ENCODE measurements at places on chromosomes 4 and X.

- no peak for DNase-seq
These were observed 34.9 kb downstream of the ELF2 start for GRCh38 chr4:139142087-139142486.

DNA sequence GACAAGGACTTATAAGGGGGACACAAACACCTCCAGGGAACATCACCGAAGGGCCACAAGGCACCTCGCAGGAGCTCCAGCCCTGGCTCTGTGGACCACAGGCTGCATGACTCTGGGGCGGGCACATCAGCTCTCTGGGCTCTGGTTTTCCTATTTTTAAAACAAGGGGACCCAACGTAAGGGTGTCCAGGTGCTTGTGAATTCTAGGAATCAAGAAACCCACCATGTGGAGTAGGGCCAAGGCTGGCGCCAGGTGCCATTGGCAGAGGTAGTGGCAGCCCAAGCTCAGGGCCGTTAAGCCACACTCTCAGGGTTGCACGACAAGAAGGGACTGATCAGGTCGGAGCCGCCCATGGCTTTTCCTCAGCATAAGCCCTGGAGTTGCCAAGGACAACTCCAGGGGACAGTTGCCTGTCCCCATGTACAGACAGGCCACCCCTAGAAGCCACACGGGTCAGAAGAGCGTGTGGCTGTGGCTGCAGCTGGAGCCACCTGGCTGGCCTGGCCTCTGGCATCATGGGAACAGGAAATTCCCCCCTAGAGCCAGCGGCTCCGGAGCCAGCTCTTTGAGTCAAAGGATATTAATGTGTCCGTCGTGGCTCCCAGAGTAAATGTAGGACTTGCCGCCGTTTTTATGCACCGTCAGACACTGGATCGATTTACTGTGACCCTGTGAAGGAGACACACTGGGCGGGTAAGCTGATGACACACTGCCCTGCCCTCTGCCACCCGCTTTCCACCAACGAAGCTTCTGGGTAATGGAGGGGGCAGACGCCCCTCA is 32.5 kb downstream of the WDR1 start:
- DNase-seq = no peak

GRCh38 chr4:179624768-179625181 is 2182.5 kb upstream of the AGA start:
- DNase-seq = peak; percentile 53

GRCh38 chr4:106691749-106692148 is 323.2 kb upstream of the GIMD1 start:
- no peak for DNase-seq

GRCh38 chr4:141814499-141814898 is 178.1 kb downstream of the IL15 start:
- DNase-seq = no peak

GRCh38 chr4:114093221-114093715 is 113.8 kb upstream of the ARSJ start:
- DNase-seq = no peak

- DNase-seq = no peak
These were observed 22.2 kb downstream of the ARHGAP10 start for GRCh38 chr4:147754037-147754445.

DNA sequence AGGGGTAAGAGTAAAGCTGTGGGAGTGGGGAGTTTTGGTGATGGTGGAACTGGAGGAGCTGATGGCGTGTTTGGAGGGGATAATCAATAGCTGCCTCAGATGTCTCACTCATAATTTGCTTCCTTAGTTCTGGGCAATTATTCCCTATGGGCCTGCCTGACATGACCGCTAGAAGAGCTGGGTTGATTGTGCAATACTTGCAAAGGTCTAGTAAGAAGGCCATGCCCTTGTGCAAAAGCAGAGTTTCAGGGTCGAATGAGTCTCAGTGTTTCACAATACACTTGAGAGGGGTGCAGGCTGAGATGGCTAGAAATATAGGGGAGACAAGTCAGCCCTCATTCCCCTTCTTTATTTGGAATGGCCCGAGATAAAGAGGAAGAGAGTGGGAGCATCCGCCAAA is 858.4 kb upstream of the POU3F4 start:
- no peak for DNase-seq

- DNase-seq = no peak
These were observed 220.2 kb downstream of the STPG2 start for GRCh38 chr4:97923096-97923495.

DNA sequence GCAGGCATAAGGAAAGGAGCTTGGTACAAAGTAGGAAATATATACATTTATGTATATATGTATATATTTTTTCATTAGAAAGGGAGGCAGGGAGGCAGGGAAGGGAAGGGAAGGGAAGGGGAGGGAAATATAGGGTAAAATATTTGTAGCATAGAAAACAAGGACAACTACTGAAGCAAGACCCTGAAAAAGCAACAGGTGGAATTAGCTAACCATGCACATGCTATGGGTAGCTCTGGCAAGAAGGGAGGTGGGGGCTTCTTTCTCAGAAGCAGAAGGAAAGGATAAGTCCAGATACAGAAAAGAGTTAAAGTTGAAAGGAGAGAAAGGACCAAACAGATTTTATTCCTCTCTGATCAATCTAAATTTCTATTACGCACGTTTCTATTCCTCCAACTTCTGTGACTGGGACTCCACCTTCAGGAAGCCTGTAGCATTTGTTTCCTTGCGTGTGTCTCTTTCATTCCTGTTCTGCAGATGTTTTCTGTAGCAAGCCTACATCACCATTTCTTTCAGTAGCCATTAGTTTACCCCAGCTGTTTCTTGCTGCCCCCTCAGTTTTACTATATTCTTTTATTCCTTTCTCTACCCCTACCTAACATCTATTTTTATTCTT is 82.9 kb downstream of the OR13H1 start:
- DNase-seq = no peak

DNA sequence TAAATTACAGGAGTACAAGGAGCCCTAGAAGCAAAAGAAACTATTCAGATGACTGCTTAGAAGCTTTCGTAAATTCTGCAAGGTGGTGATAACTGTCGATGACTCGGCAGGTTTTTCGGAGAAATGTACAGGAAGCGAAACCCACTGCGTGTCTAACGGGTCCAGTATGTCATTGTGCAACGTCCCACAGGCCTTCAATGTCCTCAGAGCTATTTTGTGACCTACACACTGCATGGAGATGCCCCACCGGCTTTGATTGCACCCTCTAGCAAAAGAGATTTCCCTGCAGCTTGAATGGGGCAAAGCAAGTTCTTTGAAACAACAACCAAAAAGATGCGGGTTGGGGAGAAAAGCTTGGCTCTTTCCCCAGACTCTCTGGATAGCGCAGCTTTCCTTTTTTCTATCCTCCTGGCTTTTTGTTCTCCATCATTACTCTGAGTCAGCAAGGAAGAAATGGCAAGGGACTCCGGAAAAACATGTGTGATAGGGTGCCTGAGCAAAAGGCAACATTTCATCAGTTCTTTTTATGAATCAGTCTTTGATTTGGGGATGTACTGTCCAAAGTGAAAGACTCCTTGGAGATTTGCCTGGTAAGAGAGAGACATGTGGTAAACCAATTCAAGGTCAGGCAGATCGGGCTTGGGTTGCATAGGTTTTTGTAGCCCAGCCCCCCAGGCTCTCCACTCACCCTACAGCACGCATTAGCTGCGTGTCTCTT is 112.0 kb upstream of the TBL1X start:
- DNase-seq = no peak

GRCh38 chr4:141643557-141643956 is 7.2 kb downstream of the IL15 start:
- DNase-seq = peak; percentile 63

GRCh38 chr4:26081795-26082498 is 167.9 kb downstream of the SMIM20 start:
- no peak for DNase-seq

DNA sequence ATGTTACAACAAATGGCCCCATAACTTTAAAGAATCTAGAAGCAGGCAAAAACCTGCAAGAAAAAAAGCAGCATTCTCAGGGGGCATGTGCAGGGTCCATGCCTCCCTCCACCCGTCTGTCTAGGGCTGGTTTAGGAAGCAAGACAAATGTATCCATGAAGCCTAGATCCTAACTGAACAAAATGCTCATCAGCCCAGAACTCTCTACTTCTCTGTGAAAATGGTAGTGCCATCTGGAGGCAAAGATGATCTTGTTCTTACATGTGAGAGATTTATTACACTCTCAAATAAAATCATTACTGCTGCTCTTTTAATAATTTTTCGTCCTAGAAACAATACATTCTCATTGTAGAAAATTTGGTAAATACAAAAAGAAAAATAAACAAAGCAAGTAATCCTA is 26.7 kb downstream of the NR3C2 start:
- no peak for DNase-seq

- DNase-seq = no peak
These were observed 8.3 kb upstream of the HAND2 start for GRCh38 chr4:173538148-173538908.

DNA sequence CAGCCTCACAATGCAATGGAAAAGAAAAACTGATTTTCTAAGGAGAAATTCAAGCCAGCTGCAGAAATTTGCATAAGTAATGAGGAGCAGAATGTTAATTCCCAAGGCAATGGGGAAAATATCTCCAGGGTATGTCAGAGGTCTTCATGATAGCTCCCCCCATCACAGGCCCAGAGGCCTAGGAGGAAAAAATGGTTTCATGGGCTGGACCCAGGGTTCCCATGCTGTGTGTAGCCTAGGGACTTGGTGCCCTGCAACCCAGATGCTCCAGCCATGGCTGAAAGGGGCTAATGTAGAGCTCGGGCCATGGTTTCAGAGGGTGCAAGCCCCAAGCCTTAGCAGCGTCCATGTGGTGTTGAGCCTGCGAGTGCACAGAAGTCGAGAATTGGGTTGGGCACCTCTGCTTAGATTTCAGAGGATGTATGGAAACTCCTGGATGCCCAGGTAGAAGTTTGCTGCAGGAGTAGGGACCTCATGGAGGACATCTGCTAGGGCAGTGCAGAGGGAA is 53.5 kb upstream of the TEX13C start:
- no peak for DNase-seq

- no peak for DNase-seq
These were observed 135.4 kb upstream of the RBPJ start for GRCh38 chr4:26185436-26185835.

GRCh38 chr4:99356992-99357391 is 4.4 kb upstream of the ADH1C start:
- DNase-seq = no peak
